ENCODE measurements at places on chromosomes 5 and 9.

GRCh38 chr9:104992659-104993058, 64.7 kb upstream of the ABCA1 start:
- no peak for DNase-seq

DNA sequence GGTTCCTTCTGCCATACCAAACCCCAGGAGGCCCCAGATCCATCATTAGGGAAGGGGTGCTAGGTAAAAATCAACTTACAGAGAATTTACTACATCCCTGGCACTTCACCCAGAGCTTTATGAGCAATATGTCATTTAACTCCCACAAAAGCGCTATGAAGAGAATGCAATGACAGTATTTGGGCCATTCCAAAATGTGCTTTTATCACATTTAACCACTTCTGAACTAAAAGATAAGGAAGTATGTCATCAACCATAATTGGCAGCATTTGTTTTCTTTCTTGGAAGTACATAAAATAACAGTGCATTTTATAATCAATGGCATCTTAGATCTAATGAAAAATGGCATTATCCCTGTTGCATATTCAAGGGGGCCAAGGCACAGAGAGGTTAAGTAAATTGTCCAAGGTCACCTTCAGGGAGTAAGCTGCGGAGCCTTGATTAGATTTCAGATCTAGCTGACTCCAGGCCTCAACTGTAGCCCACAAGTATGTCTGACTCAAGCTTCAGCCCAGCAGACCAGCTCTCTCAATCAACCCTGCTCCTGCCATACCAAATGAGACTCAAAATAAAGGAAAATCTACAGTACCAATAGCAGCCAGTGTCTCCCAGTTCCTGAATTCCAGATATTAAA, 16.5 kb downstream of the SH3TC2 start:
- no peak for DNase-seq

- DNase-seq = no peak
Observed at GRCh38 chr5:14491015-14491915, 90.3 kb upstream of the OTULINL start.

- no peak for DNase-seq
Observed at GRCh38 chr9:91643481-91644077, 219.9 kb upstream of the NFIL3 start.

- no peak for DNase-seq
Observed at GRCh38 chr5:36298552-36298951, 3.1 kb downstream of the RANBP3L start.

- no peak for DNase-seq
Observed at GRCh38 chr5:97547999-97548738, 365.1 kb upstream of the RIOK2 start.

GRCh38 chr5:3301306-3301705, 294.3 kb upstream of the IRX1 start:
- DNase-seq = no peak

DNA sequence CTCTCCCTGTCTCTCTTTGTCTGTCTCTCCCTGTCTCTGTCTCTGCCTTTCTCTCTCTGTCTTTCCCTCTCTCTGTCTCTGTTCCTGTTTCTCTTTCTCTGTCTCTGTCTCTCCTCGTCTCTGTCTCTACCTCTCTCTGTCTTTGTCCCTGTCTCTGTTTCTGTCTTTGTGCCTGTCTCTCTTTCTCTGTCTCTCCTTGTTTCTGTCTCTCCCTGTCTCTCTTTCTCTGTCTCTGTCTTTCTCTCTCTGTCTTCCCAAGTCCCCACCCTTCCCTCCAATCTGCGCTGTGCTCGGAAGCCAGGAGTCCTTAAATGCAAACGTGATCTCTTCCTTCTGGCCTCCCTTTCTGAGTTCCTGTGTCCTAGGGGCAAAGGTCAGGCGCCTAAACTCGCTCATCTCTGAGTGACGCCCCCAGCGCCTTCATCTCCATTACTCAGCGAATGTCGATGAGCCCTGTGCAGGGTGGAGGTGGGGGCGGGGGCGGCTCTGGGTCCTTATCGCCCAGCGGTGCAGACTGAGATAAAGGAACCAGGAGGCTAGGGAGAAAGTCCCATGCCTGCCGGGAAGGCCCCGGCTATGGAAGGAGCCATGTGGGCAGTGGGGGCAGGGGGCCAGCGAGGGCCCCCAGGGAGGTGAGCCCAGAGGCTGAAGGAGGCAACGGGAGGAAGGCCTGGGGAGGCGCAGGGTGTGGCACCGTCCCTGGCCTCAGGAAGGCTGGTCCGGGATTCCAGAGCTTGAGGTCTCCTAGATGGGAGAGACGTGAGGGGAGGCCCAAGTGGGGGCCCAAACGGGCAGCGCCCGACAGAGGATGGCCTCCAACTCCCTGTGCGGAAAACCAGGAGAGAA, 1.5 kb upstream of the SLC6A19 start:
- DNase-seq = no peak

DNA sequence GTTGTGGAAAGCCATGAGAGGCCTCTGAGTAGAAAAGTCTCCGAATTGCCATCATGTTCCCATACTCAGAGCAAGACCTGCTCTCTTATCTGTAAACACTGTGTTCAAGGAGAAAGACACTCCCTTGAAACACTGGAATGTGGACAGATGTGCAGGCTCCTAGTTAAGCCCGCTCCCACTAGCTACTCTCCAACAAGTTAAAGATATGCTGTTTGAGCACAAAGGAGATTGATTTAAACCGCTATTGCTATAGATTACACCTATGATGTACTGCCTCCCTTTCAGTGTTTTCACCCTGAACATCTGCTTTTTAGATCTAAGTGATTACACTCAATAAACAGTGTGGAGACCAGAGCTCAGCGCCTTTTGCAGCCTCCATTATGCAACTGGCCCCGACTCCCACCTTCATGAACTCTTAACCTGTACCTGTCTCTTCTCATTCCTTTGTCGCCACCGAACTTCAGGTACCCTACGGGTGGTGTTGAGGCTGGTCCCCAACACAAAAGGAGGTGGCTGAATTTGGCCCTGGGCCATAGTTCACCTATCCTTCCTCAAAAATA, 47.5 kb downstream of the TMEM245 start:
- no peak for DNase-seq

- DNase-seq = no peak
Observed at GRCh38 chr5:647311-647710, 35.2 kb downstream of the CEP72 start.

DNA sequence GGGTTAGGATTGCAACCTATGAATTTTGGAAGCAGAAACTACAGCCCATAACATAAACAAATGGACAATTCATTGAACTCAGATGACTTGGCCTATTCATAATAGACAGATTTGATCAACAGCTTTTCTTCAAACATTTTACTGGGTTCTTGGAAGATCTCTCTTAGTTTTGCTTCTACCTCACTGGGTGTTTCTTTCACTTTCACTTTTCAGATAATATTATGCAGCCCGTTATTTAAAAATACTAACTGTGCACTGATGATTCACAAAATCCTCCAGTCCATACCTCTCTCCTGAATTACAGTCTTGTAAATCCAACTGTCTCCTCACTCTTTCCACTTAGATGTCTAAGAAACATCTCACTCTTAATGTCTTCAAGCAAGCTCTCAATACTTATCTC, 183.5 kb upstream of the IRX1 start:
- no peak for DNase-seq

GRCh38 chr9:128143525-128144238, 5.6 kb upstream of the LCN2 start:
- no peak for DNase-seq

- no peak for DNase-seq
Observed at GRCh38 chr9:133401588-133401987, 16.2 kb downstream of the REXO4 start.

DNA sequence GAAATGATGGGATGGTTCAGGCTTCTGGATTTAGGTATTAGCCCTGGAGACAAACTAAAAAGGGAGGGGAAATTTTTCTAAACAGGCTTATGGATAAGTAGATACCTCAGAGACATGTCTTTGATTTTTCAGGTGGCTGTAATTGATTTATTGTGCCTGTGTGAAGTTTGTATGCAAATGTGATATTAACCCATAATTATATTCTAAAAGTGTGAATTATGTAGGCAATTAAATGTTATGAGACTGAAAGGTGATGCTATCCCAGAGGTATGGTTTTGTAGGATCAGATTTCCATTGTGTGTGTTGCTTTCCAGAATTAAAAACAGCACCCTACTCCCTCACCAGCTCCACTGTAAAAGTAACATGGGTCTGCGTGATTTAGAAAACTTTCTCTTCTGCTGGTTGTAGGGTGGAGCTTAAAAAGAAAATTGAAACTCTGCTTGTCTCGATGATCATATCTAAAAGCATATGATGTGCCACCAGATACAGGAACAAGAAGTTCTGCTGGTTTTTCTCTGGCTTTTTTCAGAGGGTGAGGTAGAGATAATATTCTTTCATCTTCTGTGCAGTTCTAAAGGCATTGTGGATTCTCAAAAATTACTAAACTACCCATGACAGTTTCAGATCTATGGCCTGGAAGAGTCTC, 71.8 kb upstream of the TAF11L2 start:
- DNase-seq = no peak

DNA sequence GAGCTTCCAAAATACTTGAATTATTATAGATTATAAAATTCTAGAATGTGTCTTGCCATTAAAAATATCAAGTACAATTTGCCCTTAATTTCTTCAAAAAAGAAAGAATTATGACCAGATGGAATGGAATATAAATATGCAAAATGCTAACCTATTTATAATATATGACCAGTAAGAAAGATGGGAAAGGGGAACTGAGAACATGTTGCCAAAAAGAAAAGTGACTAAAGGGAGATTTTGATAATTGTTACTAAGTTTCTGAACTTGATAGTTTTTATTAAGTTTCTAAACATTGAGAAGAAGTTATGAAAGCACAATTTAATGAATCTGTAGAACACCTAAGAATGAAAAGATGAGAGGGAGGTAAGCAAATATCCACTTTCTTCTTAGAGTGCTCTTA, 188.4 kb upstream of the NR4A3 start:
- DNase-seq = no peak

GRCh38 chr9:127360250-127360649, 36.7 kb upstream of the SLC2A8 start:
- no peak for DNase-seq

DNA sequence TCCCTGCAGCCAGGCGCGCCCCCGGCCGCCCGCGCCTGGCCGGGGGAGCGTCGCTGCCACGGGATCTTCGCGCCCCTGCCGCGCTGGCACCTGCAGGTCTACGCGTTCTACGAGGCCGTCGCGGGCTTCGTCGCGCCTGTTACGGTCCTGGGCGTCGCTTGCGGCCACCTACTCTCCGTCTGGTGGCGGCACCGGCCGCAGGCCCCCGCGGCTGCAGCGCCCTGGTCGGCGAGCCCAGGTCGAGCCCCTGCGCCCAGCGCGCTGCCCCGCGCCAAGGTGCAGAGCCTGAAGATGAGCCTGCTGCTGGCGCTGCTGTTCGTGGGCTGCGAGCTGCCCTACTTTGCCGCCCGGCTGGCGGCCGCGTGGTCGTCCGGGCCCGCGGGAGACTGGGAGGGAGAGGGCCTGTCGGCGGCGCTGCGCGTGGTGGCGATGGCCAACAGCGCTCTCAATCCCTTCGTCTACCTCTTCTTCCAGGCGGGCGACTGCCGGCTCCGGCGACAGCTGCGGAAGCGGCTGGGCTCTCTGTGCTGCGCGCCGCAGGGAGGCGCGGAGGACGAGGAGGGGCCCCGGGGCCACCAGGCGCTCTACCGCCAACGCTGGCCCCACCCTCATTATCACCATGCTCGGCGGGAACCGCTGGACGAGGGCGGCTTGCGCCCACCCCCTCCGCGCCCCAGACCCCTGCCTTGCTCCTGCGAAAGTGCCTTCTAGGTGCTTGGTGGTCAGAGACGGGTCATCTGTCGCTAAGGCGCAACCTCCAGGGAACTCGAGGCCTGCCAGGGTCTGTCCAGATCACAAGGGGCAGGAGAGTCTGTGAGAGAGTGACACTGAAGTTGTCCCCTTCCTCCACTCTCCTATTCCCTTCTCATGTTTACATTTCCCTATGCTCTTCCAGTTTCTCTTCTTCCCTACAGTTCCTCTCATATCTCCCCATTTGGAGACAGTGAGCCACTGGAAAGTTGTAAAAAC, 1.3 kb downstream of the GPR150 start:
- DNase-seq = peak; percentile 43

- DNase-seq = peak; percentile 80
Observed at GRCh38 chr9:135144581-135145170, 57.2 kb downstream of the OLFM1 start.

GRCh38 chr5:179733772-179734126, 1.1 kb downstream of the MAML1 start:
- DNase-seq = no peak

DNA sequence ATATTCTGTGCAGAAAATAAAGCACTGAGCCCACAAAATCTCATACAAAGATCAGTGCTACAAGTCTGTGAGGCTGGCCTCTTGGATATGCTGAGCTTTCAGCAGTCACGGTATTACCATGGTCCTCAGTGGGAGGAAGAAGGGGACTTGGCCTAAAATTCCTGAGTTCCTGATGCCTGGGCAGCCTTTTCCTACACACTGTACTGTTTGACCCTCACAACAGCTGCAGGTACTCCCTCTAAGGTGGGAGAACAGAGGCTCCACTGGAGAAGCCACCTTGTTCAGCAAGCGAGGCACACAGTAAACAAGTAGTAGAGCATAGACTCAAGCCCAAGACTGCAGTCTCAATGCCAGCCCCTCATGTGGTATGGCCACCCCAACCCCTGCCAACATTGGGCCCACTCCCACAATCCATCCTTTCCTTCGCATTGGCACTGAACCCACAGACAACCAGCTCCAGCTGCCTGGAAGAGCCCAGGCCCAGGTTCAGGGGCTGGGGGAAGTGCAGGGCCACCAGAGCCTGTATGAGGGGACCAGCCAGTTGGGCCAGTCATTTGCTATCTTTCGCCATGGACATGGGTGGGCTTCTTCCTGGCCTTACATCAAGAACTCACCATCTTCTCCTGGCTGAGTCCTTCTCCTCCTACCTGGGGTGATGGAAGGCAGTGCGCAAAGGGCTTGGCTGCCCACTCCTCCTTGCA, 14.3 kb downstream of the ACSL6 start:
- DNase-seq = no peak

DNA sequence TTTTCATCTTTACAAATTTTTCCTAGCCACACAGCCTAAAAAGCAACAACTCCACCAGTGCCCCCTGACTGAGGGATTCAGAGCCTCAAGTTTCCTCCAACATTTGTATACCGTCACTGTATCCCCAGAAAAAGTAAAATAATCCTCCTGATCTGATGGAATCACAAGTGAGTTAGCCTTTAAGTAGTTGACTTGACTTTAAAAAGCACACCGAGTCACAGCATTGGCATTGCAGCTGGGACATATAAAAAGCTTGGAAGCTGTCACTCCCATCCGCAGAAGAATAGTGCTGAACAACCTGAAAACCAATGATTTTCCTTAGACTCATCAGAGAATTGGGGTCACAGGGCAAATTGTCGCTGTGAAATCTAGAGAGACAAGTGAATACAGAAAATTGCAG, 41.6 kb upstream of the FBN2 start:
- no peak for DNase-seq

DNA sequence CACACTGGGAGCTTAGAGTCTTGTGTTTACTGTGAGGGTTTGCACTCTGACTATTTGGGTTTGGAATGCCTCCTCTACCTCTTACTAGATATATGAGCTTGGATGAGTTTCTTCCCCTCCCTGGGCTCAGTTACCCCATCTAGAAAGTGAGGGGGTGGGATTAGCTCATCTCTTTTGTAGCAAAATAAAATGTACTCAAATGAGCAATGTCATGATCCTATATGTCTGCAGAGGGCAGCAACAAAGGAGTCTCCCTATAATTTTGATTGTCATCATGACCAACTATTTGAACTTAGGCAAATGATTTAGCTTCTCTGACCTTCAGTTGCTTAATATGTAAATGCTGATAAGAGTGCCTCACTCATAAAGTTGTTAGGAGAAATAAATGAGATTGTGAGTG, 109.0 kb downstream of the DPYSL3 start:
- DNase-seq = no peak

Data from DMS79 treated with DMSO at 0.1 percent for 48 hours (cell line).